ENCODE measurements at places on chromosomes 1 and 21.

- no peaks in the 10 kb centered on the region for H3K4me1 ChIP-seq
- no peak overlapping the region for H3K27ac ChIP-seq
- H3K36me3 ChIP-seq, result peaks cover 4% of the 10 kb centered on the region
- H3K4me3 ChIP-seq, result no peak overlapping the region
- peaks cover 10% of the 10 kb centered on the region for H3K27me3 ChIP-seq
- no peak for DNase-seq
Observed at GRCh38 chr1:84450910-84451309, 28.2 kb upstream of the RPF1 start.

DNA sequence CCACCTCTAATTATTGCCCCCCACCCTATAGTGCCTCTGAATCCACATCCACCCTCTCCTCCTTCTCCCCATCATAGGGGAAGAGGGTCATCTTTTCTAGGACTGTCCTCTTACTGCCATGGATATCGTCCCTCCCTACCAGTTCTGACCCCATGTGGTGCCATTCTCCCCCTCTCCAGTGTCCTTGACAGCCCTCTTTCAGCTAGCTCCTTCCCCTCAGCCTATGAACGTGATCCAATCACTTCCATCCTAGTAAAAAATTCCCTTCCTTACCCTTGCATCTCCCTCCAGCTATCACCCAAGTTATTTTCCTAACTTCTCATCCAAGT lies 172.7 kb downstream of the RRAGC start:
- H3K27ac ChIP-seq, result no peak overlapping the region

DNA sequence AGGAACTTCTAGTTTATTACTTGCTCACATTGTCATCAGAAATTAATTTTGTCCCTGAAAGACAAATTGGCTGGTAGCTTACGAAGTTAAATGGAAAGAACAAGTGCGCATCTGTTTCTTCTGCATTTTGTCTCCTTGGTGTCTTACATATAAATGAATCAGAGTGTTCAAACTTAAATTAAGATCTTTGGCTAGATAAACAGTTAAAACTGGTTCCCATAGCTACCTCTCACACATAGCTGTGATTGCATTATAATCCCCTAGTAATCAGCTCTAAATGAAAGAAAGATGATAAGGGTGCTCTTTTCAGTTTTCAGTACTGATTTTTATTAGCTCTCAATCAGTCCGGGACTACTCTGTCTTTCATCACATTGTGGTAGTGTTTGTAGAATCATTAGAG lies 124.2 kb upstream of the LMO4 start:
- H3K4me1 ChIP-seq, result peaks cover 37% of the 10 kb centered on the region
- no peaks in the 10 kb centered on the region for H3K36me3 ChIP-seq
- H3K27me3 ChIP-seq, result no peaks in the 10 kb centered on the region
- H3K4me3 ChIP-seq, result no peak overlapping the region

DNA sequence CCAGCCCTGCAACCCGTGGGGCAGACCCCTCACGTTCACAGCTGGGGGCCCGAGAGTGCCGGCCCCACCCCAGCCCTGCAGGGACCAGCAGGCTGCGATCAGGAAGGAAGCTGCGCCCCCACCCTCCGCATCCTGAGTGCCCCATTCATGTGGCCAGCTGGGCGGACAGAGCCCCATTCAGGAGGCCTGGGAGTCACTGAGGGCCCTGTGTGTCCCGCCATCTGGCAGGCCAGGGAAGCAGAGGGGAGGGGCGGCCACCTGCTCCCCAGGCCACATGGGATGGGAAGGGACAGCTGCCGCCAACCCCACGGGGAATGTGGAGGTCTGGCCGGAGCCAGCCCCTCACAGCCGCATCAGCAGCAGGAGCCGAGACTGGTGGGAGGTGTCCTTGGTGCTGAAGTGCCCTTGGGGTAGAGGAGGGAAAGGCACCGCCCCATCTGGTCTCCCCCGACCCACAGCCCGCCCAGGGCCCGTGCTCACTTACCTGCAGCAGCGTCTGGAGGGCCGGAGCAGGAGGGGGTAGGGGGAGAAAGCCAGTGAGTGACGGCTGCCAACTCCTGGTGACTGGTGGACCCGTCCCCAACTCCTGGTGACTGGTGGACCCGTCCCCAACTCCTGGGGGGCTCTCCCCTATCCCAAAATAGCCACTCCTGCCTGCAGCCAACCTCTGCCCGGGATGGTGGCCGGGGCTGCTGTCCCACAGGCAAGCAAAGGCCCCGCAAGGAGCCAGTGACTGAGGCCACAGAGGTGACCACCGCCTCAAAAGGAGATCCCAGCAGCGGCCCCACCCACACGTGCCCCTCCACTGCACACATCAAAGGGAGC lies 8.7 kb downstream of the ACAP3 start:
- no peaks in the 10 kb centered on the region for H3K4me1 ChIP-seq
- no peak overlapping the region for H3K27ac ChIP-seq
- H3K4me3 ChIP-seq, result no peak overlapping the region
- peak; percentile 68 for DNase-seq

DNA sequence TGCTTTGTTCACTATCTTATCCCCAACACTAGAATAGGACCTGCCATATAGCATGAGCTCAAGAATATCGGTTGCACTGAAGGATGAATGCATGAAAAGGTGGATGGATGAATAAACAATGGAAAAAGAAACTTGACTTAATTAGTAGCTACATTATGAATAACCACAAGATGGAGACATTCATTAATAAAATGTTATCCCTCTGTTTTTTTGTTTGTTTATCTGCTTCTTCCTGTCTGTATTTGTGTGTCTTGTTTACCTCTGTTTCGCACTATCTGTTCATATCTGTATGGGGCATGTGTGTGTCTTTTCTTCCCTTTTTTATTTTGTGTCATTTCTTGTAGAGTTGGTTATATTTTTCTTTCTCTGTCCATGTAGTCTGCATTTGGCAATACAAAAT lies 1.1 kb upstream of the OR14I1 start:
- no peaks in the 10 kb centered on the region for H3K27me3 ChIP-seq
- no peak overlapping the region for H3K4me3 ChIP-seq
- no peaks in the 10 kb centered on the region for H3K4me1 ChIP-seq
- no peak overlapping the region for H3K27ac ChIP-seq

- no peak overlapping the region for H3K4me3 ChIP-seq
- peaks cover 5% of the 10 kb centered on the region for H3K36me3 ChIP-seq
- H3K4me1 ChIP-seq, result no peaks in the 10 kb centered on the region
- no peak for DNase-seq
- no peak overlapping the region for H3K27ac ChIP-seq
- no peaks in the 10 kb centered on the region for H3K27me3 ChIP-seq
Observed at GRCh38 chr1:173248247-173248940, 41.3 kb upstream of the TNFSF4 start.

DNA sequence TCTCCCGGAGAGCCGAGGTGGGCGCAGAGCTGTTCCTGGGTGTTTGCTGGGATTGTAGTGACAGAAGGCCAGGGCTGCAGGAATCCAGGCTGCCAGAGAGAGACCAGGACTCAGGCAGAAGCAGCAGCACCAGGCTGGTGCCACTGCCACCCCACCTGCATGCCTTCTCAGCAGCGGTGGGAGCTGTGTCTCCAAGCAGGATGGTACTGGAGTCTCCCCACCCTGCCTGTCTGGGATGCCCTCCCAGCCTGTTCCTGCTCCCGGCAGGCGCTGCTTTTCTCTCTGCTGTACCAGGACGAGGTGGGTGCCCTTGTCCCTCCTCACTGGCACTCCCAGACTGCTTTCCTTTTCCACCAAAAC lies 4.5 kb upstream of the HES4 start:
- H3K36me3 ChIP-seq, result no peaks in the 10 kb centered on the region
- peaks cover 18% of the 10 kb centered on the region for H3K27me3 ChIP-seq
- H3K4me1 ChIP-seq, result peaks cover 12% of the 10 kb centered on the region
- DNase-seq, result no peak

DNA sequence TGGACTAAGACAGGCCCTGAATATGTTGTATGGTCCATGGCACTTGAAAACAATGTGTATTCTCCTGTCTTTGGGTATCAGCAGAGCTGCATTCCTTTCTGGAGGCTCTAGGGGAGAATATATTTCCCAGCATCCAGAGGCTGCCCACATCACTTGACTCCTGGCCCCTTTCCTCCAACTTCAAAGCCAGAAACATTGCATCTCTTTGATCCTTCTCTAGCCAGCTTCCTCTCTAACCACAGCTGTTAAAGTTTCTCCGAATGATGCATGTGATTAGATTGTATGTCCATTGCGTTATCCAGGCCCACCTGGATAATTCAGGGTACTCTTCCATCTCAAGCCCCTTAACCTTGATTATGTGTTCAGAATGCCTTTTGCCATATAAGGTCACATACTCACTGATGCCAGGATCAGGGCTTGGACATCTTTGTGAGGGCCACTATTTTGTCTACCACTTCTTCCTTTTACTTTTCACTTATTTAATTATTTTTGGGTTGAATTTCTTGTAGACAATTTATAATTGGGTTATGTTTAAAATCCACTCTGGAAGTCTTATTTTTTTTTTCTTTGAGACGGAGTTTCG lies 5.3 kb downstream of the CHD1L start:
- no peaks in the 10 kb centered on the region for H3K27me3 ChIP-seq
- peak overlapping the region; percentile 20 for H3K4me3 ChIP-seq
- peaks cover 6% of the 10 kb centered on the region for H3K36me3 ChIP-seq
- no peak overlapping the region for H3K27ac ChIP-seq
- H3K4me1 ChIP-seq, result peaks cover 51% of the 10 kb centered on the region

DNA sequence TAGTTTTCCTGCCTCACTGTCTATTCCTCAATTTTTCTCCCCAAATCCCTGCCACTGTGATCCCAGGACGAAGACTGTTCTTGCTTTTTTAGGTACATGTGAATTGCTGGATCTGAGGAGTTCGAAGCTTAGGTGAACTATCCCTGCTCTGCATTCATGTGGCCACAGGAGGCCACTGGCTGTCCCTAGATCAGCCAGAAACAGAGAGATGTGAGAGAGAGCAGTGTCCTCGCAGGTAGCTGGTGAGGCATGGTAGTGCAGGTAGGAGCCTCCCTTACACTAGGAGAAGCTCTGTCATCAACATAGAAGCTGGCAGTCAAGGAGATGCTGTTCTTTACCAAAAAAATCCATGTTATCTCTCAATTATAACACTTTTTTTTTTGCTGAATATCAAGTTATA lies 71.5 kb downstream of the USP24 start:
- peaks cover 4% of the 10 kb centered on the region for H3K4me1 ChIP-seq
- peaks cover 11% of the 10 kb centered on the region for H3K36me3 ChIP-seq

- no peak for DNase-seq
- H3K4me3 ChIP-seq, result peak overlapping the region; percentile 19
- no peaks in the 10 kb centered on the region for H3K27me3 ChIP-seq
- H3K4me1 ChIP-seq, result peaks cover 37% of the 10 kb centered on the region
Observed at GRCh38 chr1:3460672-3461131, 6.2 kb downstream of the ARHGEF16 start.

- DNase-seq, result no peak
- peaks cover 15% of the 10 kb centered on the region for H3K4me1 ChIP-seq
- no peak overlapping the region for H3K27ac ChIP-seq
- H3K27me3 ChIP-seq, result no peaks in the 10 kb centered on the region
- no peak overlapping the region for H3K4me3 ChIP-seq
Observed at GRCh38 chr1:193338194-193338593, 151.8 kb upstream of the B3GALT2 start.

DNA sequence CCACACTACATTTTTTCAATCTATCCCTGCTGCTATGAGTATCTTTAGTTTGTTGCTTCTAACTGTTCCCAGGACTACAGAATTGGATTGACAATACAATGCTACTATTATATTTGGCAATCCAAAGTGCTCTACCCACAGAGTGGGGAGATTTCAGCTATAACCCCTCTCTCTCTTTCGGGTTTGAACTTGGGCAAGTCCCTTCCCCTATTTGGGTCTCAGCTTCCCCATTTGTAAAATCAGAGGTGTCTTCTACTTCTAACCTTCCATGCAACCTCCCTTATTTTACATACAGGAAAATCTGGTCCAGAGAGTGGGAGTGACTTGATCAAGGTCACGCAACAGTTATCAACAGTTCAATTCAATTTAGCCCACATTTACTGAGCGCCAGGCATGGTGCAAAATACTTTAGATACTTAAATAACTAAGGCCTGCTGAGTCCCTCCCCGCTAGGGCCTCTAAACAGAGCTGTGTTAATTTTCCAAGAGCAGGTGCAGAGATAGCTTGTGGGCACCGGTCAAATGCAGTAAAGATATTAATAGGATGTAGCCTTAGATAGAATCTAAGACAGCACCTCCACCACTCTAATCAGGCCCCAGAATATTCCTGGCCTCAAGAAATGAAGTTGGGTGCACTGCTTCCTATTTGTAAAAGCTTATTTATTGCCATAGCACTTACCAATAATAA lies 9.4 kb upstream of the GPX7 start:
- H3K27ac ChIP-seq, result no peak overlapping the region
- no peaks in the 10 kb centered on the region for H3K27me3 ChIP-seq
- H3K4me3 ChIP-seq, result no peak overlapping the region
- DNase-seq, result no peak

GRCh38 chr1:206800411-206800810 lies 28.1 kb upstream of the IL10 start:
- peaks cover 14% of the 10 kb centered on the region for H3K4me1 ChIP-seq
- no peak overlapping the region for H3K27ac ChIP-seq
- DNase-seq, result no peak
- peaks cover 4% of the 10 kb centered on the region for H3K27me3 ChIP-seq
- H3K36me3 ChIP-seq, result no peaks in the 10 kb centered on the region
- no peak overlapping the region for H3K4me3 ChIP-seq

DNA sequence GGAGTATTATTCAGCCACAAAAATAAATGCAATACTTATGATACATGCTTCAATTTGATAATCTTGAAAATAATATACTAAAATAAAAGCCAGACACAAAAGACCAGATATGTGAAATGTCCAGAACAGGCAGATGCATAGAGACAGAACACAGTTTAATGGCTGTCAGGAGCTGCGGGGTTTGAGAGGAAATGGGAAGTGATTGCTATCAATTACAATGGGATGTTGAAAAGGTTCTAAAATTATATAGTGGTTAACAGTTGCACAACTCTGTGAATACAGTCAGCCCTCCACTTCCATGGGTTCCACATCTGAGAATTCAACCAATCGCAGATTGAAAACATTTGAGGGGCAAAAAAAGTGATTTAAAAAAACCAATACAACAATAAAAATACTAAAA lies 54.0 kb downstream of the LTN1 start:
- H3K36me3 ChIP-seq, result peaks cover 15% of the 10 kb centered on the region
- no peak for DNase-seq
- no peaks in the 10 kb centered on the region for H3K27me3 ChIP-seq
- H3K27ac ChIP-seq, result no peak overlapping the region
- H3K4me1 ChIP-seq, result no peaks in the 10 kb centered on the region

Measured in neural crest cell (in vitro differentiated cells).